Dorsolateral prefrontal cortex (tissue), 122 donors: ENCODE measurements at places on chromosomes 5 and 9.

GRCh38 chr9:134474055-134474370 lies 147.8 kb downstream of the RXRA start:
- DNase-seq = no peak

- DNase-seq = no peak
Observed at GRCh38 chr5:82356808-82357671, 78.9 kb upstream of the RPS23 start.

DNA sequence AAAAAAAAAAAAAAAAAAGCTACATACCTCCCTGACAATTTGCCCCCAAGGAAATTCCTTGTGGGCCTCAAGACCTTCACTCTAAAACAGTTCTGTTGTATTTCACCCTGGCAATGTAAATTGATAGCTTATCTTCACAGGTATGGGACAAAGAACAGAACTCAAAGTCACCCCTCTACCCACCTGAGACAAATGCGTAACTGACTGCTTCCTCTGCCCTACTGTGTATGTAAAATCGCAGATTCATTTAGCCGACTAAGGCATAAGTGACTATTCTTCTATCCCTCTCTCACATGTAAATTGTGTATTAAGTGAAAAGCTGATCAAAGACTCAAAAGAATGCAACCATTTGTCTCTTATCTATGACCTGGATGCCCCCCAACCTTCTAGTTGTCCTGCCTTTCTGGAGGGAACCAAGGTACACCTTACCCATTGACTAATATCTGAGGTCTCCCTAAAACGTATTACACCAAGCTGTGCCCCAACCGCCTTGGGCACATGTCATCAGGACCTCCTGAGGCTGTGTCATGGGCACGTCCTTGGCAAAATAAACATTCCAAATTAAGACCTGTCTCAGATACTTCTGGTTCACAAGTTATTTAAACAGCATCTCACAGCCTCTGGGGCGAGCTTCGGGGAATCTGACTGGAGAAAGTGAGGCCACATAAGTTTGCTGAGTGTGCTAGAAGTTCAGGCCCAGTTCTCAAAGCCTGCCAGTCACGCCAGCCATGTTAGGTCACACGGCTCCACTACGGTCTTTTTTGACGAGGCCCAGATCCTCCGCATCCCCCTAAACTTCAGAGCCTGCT lies 954 bp downstream of the TBCA start:
- DNase-seq = no peak

- no peak for DNase-seq
Observed at GRCh38 chr5:71810023-71810422, 90.9 kb downstream of the CARTPT start.

DNA sequence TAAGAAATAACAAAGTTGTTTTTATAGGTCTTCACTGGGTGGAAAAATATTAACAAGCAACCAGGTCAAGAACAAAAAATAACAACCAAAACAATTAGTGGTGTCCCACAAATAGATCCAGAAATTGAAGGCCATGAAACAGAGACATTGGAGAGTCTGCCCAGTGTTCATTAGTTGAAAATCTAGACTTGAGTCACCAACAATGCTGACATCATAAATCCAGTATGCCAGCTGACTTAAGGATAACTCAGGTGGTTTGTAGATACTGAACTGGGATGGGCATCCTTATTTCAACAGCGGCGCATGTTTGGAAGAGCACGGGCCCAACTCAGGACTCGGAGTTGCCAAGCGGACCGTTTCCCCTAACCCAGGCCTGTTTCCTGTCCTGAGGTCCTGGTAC lies 80.7 kb upstream of the TNFAIP8 start:
- no peak for DNase-seq

- DNase-seq = no peak
Observed at GRCh38 chr9:113601656-113602055, 138.1 kb downstream of the RGS3 start.

GRCh38 chr9:130542457-130543228 lies 36.7 kb upstream of the FUBP3 start:
- no peak for DNase-seq

- no peak for DNase-seq
Observed at GRCh38 chr5:68533051-68533450, 317.5 kb downstream of the PIK3R1 start.

DNA sequence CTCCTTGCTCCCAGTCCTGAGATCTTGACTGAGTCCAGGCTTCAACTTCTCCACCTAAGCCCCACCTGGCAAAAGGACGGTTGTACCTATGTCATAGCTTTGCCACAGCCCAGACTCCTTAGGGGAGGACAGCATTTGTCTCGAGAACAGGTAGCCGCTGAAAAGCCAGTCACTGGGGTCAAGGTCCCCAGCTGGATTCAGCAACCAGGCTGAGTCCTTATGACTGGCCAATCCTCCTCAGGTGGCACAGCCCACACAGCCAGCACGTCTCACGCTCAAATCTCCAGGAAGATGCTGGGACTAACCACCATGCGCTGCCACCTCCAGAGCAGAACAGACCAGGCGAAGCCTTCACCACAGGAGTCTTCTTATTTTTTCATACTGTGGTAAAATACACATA lies 27.9 kb upstream of the SMU1 start:
- no peak for DNase-seq

GRCh38 chr5:157817387-157817702 lies 41.6 kb downstream of the CLINT1 start:
- no peak for DNase-seq

GRCh38 chr5:1736889-1737711 lies 62.5 kb downstream of the MRPL36 start:
- DNase-seq = no peak

- no peak for DNase-seq
Observed at GRCh38 chr5:82352146-82352791, 74.1 kb upstream of the RPS23 start.

DNA sequence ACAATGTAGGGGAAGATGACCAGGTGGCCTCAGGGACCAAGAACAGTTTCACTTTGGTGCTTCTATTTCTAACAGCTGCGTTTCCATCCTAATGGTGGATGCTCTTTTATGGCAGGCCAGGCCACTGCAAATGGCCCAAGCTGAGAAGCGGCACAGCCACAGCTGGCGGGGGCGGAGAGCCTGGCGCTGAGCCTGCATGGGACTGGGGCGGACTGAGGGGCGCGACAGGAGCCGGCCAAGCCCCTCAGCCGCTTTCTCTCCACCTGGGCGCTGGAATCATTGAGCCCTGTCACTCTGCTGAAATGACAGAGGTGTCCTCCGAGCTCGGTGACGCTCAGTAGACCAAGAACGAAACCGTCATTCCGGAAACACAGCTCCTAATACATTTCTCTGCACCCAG lies 317.3 kb upstream of the PDE4D start:
- DNase-seq = no peak

GRCh38 chr5:134175921-134176510 lies 734 bp downstream of the SKP1 start:
- no peak for DNase-seq

GRCh38 chr5:38453506-38453905 lies 102.9 kb downstream of the LIFR start:
- DNase-seq = no peak

GRCh38 chr9:100092066-100092465 lies 6.7 kb downstream of the ERP44 start:
- DNase-seq = no peak
